Vagina (tissue), 2 donors: ENCODE measurements at places on chromosomes 12 and 14.

DNA sequence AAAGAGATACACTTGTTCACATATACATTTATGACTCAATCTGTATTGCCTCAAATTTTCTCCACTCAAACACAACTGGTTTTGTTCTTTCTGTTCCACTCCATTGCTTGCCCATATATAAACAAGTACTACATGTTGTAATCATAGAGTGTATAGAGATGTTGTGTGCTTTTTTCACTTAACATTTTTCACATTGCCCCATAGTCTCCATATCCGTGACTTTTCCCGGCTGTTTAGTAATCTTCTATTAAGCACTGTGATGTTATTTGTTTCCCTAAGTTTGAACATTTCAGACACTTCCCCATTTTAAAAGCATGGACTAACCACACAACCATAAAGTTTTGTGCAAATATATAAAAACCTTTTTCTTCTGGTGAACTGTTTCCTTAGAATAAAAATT lies 45.5 kb upstream of the PTPRR start:
- no peak for DNase-seq

GRCh38 chr12:46959502-46959901 lies 119.9 kb upstream of the PCED1B start:
- no peak for DNase-seq

- DNase-seq = no peak
These were observed 74.0 kb upstream of the PELI2 start for GRCh38 chr14:56044196-56044595.

GRCh38 chr12:28217805-28218204 lies 27.5 kb downstream of the CCDC91 start:
- no peak for DNase-seq

DNA sequence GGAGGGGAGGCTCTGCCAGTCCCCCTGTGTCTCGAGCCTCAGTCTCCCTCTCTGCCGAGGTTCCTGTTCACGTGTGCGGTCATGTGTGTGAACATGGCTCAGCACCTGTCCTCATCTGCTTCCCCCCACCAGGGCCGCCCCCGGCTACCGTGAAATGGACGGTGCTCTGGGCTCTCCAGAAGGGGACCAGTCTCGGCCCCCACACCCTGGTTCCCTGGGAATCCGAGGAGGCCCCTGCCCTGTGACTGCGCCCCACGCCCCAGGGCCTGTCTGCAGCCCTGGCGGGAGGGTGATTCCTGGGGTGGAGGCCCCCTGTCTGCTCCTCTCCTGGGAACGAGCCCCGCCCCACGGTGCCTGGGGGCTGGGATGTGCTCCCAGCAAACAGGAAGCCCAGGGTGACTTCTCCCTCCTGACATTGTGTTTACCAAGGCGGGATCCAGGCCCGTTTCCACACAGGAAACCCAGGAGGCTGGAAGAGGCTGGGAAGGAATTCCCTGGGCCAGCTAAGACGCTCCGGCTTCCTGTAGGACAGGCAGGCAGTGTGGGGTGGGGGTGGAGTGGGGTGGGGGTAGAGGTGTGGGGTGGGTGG lies 46.6 kb downstream of the KIF26A start:
- no peak for DNase-seq

GRCh38 chr12:79886917-79887519 lies 47.9 kb downstream of the PPP1R12A start:
- no peak for DNase-seq

DNA sequence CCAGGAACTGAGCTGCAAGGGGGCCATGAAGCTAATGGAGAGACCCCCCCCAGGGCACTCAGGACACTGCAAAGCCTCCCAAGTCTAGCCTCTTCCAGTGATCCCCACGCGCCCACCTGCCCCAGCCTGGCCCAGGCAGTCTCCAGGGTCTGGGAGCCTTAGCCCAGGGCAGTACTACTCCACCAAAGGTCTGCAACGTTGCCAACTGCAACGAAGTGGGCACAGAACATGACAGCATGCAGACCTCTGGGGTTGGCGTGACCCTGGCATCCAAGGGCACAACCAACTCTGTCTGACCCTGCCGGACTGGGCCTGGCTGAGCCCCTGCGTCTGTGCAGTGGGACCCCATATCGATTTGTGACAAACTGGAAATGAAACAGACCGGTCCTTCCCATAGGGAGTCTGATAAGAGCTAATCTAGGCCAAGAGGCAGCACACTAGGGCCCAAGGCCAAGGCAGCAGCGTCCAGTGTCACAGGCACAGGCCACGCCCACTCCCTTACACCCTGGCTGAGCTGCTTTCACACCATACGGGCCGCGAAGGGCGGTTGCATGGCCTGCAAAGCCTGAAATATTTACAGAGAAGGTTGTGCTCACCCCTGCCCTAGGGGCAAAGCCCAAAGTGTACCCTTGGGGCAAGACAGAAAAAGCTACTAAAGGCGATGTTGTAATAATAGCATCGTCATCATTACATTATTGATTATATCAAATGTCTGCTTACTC lies 76.7 kb downstream of the NCOR2 start:
- DNase-seq = no peak

DNA sequence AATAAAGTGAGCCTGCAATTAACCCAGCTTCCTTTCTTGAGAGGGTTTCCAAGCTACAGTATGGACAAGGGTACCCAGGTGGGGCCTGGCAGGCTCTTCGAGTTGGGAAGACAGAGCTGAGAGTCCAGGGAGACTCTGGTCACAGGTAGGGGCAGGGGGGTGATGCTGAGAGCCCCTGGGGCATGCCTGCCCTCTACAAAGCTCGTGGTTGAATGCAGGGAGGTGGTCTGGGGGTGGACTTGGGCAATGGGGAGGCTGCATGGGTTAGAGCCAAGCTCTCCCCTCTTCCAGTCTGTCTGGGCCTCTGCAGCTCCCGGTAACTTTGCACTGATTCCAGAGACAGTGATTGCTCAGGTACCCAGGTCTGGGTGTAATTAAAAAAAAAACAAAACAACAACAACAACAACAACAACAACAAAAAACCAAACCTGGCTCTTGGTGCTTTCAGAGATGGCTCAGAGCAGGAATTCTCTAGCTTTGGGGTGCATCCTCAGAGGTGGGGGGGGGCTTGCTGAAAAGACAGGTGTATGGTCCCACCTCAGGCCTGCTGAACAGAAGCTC lies 30.8 kb upstream of the PPP2R5C start:
- DNase-seq = peak; percentile 79

GRCh38 chr14:81473456-81474147 lies 60.1 kb downstream of the SEL1L start:
- DNase-seq = no peak

- DNase-seq = no peak
These were observed 23.2 kb downstream of the NRDE2 start for GRCh38 chr14:90308561-90308960.

DNA sequence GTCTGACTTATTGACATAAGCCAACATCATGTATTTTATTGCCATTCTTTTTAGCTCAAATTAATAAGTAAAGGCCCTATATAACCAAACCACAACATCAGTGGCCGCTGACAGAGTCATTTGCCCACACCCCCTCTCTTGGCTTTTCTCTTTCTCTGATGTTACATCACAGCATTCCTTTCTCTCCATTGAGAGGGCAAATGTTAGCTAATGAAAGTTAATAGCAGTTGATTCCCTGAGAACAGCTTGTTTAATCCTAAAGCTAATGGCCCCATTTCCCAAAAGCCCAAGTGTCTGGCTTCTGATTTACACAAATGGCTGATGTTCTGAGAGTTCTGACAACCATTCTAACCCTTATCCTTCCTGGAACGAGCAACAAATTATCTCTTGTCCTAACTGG lies 308.8 kb downstream of the SNAPC1 start:
- DNase-seq = no peak

DNA sequence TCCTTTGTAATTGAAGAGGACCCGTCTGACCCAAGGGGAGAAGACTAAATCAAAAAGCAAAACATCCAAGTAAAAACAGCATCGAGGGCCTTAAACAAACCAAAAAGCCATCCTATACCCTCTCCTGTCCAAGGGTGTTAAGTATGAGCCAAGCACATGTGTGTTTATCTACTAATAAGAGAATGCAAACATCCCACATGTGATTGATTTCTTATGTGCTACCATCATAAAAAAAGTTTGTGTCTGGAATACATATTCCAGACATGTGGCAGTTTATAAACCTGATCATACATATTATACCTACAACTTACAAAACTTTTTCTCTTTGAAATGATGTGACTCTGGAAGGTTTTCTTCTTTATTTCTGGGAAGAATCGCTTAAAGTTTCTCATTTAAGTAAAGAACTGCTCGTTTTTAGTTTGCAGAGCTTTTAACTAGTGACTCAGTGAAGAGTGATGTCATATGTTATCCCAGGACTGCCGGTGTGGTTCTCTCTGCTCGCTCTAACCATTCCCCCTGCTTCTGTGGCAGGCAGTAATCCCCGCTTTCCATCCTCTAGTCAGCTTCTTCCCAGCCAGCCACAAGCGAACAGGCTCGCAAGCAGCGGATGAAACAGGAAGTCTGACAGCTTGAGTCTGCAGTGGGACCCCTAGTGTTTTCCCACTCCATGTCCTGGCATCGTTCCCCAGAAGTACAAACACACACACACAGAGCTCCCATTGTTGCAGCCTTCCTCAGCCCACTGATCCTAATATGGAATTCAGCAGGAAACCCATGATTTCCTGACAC lies 431 bp upstream of the RHOJ start:
- peak; percentile 95 for DNase-seq

DNA sequence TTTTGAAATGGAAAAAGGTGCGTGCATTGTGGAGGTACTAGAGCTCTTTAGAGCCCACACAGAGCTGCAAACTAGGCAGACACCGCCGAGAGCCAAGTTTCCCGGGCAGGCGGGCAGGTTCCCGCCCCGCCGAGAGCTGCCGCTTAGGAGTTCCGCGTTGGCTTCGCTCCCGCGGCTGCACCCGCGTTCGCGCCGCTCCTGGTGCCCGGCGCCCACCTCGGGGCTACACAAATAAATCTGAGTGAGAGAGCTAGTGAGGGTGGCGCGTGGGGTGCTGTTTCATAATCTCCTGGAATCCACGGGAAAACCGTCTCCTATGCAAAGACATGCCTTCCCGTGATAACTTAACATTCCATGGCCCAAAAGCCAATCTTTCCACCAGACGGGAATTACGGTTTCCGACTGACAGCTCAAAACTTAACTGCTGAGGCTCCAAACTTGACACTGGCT lies 645 bp downstream of the KITLG start:
- no peak for DNase-seq

GRCh38 chr14:101470266-101470665 lies 91.0 kb upstream of the DIO3 start:
- peak; percentile 76 for DNase-seq

- DNase-seq = no peak
These were observed 22.1 kb upstream of the NINJ2 start for GRCh38 chr12:685388-685787.

DNA sequence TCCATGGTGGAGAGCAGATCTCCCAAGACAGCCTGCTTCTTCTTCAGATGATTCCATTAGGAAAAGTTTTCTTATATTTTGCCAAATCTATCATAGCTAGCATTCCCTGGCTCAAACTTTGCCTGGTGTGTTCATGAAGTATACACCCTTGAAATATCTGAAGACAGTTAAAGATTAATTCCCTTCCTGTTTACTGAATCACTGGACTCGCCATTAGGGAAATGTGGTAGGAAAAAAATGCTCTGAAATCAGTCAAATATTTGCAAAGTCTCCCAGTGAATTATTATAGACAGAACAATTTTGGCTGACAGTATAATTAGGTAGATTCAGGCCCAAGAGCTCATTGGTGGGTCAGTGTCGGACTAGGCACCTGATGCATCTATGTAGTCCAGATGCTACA lies 86.5 kb downstream of the PDZRN4 start:
- DNase-seq = no peak
